Liver (tissue), 10 donors: ENCODE measurements at places on chromosomes 11 and 22. TPM values are rescaled to one million over a fixed set of nuclear protein-coding genes. Genes with fewer than 3 reads are reported as not detected.

Gene DUSP8
- total RNA-seq, result 0.33 TPM

GRCh38 chr11:16347928-16348685 lies 8.2 kb downstream of the SOX6 start:
- DNase-seq, result no peak

- DNase-seq, result no peak
Measured at GRCh38 chr11:57662893-57663292, 5.0 kb upstream of the ZDHHC5 start.

DNA sequence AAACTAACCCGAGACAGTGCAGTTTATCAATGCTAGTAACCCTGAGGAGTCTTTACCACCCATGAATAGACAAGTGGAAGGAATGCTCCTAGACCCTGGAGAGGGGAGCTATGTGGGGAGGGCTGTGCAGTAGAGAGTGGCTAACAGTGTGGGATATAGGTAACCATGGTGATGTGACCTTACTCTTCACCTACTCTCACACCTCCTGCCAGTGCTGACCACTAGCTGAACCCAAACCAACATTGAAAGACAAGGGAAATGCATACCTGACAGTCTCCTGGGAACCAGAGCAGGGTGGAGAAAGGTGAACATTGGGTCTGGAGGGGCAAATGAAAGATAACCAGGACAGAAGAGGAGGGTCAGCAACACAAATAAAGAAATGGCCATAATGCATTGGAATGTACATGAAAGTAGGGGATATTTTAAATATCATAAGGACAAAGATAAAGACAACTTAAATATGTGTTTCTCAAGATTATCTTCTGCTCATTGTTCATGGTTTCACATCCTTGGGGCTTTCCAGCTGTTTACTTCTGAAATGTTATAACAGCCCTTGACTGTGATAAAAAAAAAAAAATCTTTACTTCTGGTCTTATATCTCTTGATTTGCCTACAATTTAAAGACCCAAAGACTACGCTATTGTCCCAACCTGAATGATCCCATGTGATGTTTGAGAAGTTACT lies 983.3 kb upstream of the TENM4 start:
- no peak for DNase-seq

DNA sequence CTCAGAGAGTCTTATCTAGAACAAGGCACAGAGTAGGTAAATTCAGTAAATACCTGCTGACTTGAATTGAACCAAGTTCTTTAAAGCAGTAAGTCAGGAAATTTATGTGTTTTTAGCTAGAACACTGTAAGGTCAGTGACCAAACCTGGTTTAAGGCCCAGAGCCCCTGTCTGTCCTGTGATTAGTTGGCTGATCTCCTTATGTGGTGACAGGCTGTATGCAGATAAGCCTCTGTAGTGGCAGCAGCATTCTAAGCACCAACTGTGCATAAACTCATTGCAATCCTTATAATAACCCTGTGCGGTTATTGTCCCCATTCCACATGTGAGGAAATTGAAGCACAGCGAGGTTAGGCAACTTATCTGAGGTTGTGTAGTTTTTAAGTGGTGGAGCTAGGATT lies 40.5 kb downstream of the FBXO7 start:
- DNase-seq, result no peak
